Heart left ventricle (tissue), 16 donors: ENCODE measurements at places on chromosomes 16 and 17.

GRCh38 chr17:80743181-80743771, 198.6 kb downstream of the RPTOR start:
- no peak for DNase-seq
- H3K36me3 ChIP-seq, result peaks cover 4% of the 10 kb centered on the region
- H3K4me3 ChIP-seq, result no peak overlapping the region
- no peak overlapping the region for H3K27ac ChIP-seq
- H3K4me1 ChIP-seq, result no peaks in the 10 kb centered on the region

GRCh38 chr17:70961341-70961740, 792.0 kb downstream of the KCNJ2 start:
- no peak for DNase-seq
- no peaks in the 10 kb centered on the region for H3K36me3 ChIP-seq
- no peak overlapping the region for H3K4me3 ChIP-seq
- no peak overlapping the region for H3K27ac ChIP-seq

- no peaks in the 10 kb centered on the region for H3K36me3 ChIP-seq
- no peak for DNase-seq
- no peaks in the 10 kb centered on the region for H3K27me3 ChIP-seq
These were observed 3.6 kb downstream of the USP31 start for GRCh38 chr16:23145608-23146007.

DNA sequence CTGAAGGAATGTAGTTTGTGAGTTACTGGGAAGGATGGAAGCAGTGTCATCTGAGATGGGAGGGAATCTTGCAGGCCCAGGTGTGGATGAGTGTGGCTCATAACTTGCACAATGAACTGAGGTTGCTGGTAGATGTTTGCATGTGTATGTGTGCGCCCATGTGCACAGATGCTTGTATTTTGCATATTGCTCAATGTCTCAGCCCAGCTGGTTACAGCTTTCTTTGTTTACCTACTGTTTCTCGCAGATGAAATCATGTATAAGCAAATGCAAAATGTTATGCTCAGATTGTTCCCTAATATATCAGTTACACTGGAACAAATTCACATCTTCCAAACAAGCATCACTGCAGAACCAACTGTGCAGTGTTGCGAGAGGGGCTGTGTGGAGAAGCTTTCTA, 452.2 kb upstream of the EEF2KMT start:
- H3K27ac ChIP-seq, result no peak overlapping the region
- no peak for DNase-seq
- H3K4me3 ChIP-seq, result no peak overlapping the region
- H3K36me3 ChIP-seq, result no peaks in the 10 kb centered on the region
- no peaks in the 10 kb centered on the region for H3K27me3 ChIP-seq

- no peaks in the 10 kb centered on the region for H3K36me3 ChIP-seq
- DNase-seq, result no peak
- H3K4me3 ChIP-seq, result no peak overlapping the region
- peaks cover 6% of the 10 kb centered on the region for H3K4me1 ChIP-seq
- H3K27ac ChIP-seq, result no peak overlapping the region
- H3K27me3 ChIP-seq, result no peaks in the 10 kb centered on the region
These were observed 8.8 kb upstream of the CEP20 start for GRCh38 chr16:15897121-15897780.

DNA sequence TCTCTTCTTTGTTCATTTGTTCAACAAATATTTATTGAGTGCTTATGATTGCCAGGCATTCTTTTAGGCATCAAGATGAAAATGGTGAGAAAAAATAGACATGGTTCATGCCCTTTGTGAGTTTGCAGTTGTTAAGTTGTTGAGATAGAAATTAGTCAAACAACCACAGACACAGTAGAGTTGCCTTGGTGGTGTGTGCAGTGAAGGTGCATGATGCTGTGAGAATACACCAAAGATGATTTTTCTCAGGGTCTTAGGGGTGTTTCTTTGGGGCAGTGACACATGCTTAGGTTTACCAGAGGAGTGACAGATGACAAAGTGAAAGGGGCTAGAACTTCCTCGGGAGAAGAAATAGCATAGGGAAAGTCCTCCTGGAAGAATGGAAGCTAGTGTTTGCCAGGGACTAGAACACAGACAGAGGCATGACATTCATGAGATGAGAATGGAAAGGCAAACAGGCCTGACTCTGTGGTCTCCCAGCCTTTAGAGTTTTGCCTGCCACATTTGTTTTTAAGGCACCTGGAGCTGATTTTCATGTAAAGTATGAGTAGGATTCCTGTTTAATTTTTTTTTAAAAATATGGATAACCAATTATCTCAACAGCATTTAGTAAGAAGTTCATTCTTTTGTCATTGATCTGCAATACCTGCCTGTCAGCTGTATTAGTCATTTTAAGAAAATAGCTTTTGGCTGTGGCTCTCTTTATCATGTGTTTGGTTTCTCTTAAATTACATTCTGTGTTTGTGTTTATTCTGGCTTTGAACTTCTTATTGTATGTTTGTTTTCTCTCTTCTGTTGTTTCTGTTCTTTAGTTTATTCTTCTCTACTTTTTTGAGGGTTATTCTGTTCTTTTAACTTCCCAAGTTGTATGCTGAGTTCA, 36.6 kb downstream of the CYLD start:
- H3K27ac ChIP-seq, result no peak overlapping the region
- peaks cover 86% of the 10 kb centered on the region for H3K36me3 ChIP-seq
- no peaks in the 10 kb centered on the region for H3K27me3 ChIP-seq

- no peaks in the 10 kb centered on the region for H3K36me3 ChIP-seq
- no peak overlapping the region for H3K27ac ChIP-seq
- no peak overlapping the region for H3K4me3 ChIP-seq
- DNase-seq, result no peak
These were observed 86.5 kb downstream of the ENGASE start for GRCh38 chr17:79160980-79161636.

DNA sequence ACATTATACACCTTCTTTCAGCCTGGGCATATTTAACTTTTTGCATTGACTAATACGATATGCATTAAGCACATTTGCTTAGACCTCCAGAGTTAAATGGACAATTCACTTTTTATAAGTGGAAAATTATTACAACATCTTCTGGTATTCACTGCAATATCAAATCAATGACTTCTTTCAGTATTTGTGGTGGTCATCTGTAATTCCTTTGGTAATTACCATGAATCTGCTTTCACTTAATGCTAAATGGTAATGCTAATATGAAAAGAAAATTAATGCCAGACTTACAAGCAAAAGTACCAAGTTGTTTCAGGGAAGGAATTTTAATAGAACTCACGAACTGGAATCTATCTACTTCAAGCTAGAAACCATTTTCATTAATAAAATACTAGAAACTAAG, 6.4 kb downstream of the GPATCH8 start:
- peaks cover 43% of the 10 kb centered on the region for H3K4me1 ChIP-seq
- no peak overlapping the region for H3K4me3 ChIP-seq
- DNase-seq, result no peak
- no peaks in the 10 kb centered on the region for H3K27me3 ChIP-seq

DNA sequence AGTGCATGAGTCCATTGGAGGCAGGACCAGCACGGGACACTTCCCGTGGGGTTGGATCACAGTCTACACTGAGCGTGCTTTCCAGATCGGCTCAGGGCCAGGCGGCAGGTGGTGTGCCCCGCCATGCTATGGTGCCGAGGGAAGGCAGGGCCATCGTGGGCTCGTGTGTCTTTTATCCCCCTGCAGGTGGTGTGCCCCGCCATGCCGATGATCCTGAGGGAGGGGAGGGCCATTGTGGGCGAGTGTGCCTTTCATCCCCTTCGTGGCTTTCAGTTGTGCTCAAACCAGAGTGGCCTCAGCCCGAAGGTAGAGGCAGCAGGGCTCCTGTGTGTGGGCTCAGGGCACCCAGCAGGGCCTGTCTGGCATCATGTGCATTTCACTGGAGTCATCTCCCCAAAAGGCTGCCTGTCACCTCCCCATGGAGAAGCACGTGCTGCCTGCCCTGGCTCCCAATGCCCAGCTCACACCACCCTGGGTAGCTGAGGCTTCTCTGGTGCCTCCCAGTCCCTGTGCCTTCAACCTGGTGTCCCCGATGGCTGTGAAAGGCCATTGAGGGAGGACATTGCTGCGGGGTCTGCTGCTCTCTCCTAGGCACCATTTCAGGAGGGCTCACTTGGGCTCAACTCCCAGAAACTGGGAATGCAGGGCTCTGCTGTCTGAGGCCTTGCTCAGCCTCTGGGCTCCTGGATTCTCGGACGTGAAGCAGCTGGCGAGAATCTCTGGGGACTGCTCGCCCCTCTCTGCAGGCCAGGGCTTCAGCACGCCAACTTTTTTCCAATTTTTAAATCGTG, 207.6 kb downstream of the NPIPB11 start:
- H3K36me3 ChIP-seq, result no peaks in the 10 kb centered on the region
- no peak overlapping the region for H3K4me3 ChIP-seq
- H3K27ac ChIP-seq, result peak overlapping the region; percentile 74
- no peaks in the 10 kb centered on the region for H3K27me3 ChIP-seq

- no peaks in the 10 kb centered on the region for H3K4me1 ChIP-seq
- no peaks in the 10 kb centered on the region for H3K36me3 ChIP-seq
- no peaks in the 10 kb centered on the region for H3K27me3 ChIP-seq
- no peak overlapping the region for H3K27ac ChIP-seq
These were observed 148.7 kb upstream of the ZFHX3 start for GRCh38 chr16:73196670-73197069.

DNA sequence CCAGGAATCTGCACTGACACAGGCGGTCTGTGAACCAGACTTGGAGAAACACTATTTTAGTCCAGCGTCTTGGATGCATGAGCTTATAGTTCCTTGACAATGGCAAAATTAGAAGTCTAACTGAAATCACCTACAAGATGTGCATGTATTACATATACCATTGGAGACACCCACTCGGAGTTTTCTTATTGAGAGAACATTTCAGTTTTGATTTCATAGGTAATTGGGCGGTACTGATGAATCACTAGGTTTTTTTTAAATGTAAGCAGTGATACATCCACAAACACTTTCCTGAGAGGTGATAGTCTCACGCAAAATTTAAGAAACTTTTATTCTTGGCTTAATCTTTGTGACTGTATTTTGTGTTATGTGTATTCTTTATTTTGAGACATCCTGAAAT, 69.8 kb downstream of the PRKCA start:
- no peak for DNase-seq
- H3K36me3 ChIP-seq, result no peaks in the 10 kb centered on the region
- H3K27ac ChIP-seq, result no peak overlapping the region
- no peaks in the 10 kb centered on the region for H3K27me3 ChIP-seq
- H3K4me1 ChIP-seq, result no peaks in the 10 kb centered on the region

- H3K27ac ChIP-seq, result peak overlapping the region; percentile 69
- no peaks in the 10 kb centered on the region for H3K27me3 ChIP-seq
- DNase-seq, result peak; percentile 43
- peak overlapping the region; percentile 72 for H3K4me3 ChIP-seq
- H3K36me3 ChIP-seq, result no peaks in the 10 kb centered on the region
These were observed 47.5 kb downstream of the WNT3 start for GRCh38 chr17:46770818-46771560.

GRCh38 chr17:75008373-75008772, 4.1 kb upstream of the MRPL58 start:
- no peak for DNase-seq
- H3K36me3 ChIP-seq, result peaks cover 18% of the 10 kb centered on the region
- H3K4me1 ChIP-seq, result peaks cover 13% of the 10 kb centered on the region
- H3K27ac ChIP-seq, result no peak overlapping the region

GRCh38 chr17:17084941-17085340, 42.7 kb downstream of the MPRIP start:
- H3K36me3 ChIP-seq, result peaks cover 6% of the 10 kb centered on the region
- no peak for DNase-seq
- no peaks in the 10 kb centered on the region for H3K27me3 ChIP-seq
- H3K4me3 ChIP-seq, result no peak overlapping the region

GRCh38 chr17:79627184-79627765, 16.4 kb upstream of the RBFOX3 start:
- peaks cover 12% of the 10 kb centered on the region for H3K27me3 ChIP-seq
- H3K4me3 ChIP-seq, result no peak overlapping the region
- no peaks in the 10 kb centered on the region for H3K36me3 ChIP-seq

DNA sequence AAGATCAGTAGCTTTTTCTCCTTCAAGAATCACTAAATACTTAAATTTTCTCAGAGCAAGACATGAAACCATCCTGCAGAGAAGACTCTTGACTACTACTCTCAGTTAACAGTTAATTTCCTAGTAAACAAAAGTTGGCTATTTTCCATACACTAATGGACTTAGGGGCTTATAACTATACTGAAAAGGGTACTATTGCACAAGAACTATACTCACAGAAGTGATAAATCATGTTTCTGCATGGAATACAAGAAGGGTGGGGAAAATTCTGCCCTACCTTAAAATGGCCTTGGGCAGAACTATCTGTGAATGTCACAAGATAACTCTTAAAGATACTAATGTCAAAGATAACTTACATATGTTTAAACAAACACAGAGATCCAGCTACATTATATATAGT, 12.5 kb downstream of the ZNF652 start:
- H3K27me3 ChIP-seq, result no peaks in the 10 kb centered on the region
- H3K27ac ChIP-seq, result no peak overlapping the region
- H3K36me3 ChIP-seq, result no peaks in the 10 kb centered on the region
- H3K4me3 ChIP-seq, result no peak overlapping the region

DNA sequence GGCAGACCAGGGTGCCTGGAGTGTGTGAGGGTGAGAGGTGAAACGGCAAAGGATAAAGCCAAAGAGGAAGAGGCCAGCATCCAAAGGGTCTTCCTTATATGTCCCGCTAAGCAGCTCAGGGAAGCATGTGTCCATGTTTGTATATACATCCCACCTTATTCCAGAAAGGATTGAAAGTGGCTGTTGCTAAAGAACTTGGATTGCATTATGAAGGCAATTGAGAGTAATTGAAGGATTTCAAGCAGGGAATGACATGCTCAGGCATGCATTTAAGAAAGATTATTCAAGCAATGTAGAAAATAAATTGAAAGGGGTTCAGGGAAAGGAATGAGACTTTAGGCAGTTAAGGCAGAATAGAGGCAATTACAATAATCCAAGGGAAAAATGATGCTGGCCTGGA, 237.6 kb upstream of the SOX9 start:
- no peak overlapping the region for H3K27ac ChIP-seq
- no peak for DNase-seq
- no peaks in the 10 kb centered on the region for H3K4me1 ChIP-seq
- H3K27me3 ChIP-seq, result no peaks in the 10 kb centered on the region
- H3K36me3 ChIP-seq, result no peaks in the 10 kb centered on the region
- H3K4me3 ChIP-seq, result no peak overlapping the region

- peaks cover 58% of the 10 kb centered on the region for H3K36me3 ChIP-seq
- peaks cover 62% of the 10 kb centered on the region for H3K4me1 ChIP-seq
- peak overlapping the region; percentile 76 for H3K27ac ChIP-seq
- no peaks in the 10 kb centered on the region for H3K27me3 ChIP-seq
These were observed 27.2 kb downstream of the MAP3K14 start for GRCh38 chr17:45289301-45290268.

DNA sequence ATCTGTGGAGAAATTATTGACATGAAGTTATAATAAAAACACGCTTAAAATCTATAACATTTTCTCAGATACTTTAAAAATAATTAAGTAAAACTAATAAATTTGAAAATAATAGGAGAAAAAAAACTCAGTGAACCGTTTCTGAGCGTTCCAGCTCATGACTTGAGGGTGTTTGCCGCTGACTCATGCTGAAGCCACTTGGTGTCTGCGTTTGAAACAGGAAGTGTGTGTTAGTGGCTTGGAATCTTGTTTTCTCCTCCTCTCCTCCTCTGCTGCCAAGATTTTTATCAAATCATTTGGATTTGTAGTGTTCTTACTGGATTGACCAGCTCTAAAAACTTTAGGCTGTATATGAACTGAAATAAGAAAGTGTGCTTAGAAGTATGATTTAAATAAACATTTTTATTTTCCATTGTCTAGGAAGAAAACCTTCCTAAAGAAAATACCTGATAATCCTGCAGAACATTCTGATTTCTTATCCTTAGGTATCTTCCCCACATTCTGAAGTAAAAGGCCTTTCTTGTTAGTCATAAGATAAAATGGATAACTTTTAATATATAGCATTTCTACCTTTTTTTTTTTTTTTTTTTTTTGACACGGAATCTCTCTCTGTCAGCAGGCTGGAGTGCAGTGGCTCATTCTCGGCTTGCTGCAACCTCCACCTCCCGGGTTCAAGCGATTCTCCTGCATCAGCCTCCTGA, 30.8 kb downstream of the USP10 start:
- peak overlapping the region; percentile 33 for H3K27ac ChIP-seq
- peaks cover 3% of the 10 kb centered on the region for H3K36me3 ChIP-seq
- no peak for DNase-seq
- H3K4me1 ChIP-seq, result peaks cover 41% of the 10 kb centered on the region
